ENCODE measurements at places on chromosomes 4 and X. TPM values are rescaled to one million over a fixed set of nuclear protein-coding genes. Genes with fewer than 3 reads are reported as not detected.
A peak's percentile ranks its signal among the peaks of the same experiment; 100 is the strongest.

The GAGE12H gene
- polyA plus RNA-seq, result not detected

The PCDH7 gene
- not detected for polyA plus RNA-seq

The MAOB gene
- 19.0 TPM for polyA plus RNA-seq

The GUCY1B1 gene
- polyA plus RNA-seq, result not detected

The FAM149A gene
- not detected for polyA plus RNA-seq

The TASL gene
- polyA plus RNA-seq, result not detected

The CHRNA9 gene
- polyA plus RNA-seq, result not detected

The CTAG1A gene
- not detected for polyA plus RNA-seq

GRCh38 chr4:10656988-10657387, 27.6 kb downstream of the CLNK start:
- no peak for DNase-seq

- DNase-seq, result peak; percentile 5
Observed at GRCh38 chr4:52799813-52800212, 48.6 kb upstream of the ERVMER34-1 start.

DNA sequence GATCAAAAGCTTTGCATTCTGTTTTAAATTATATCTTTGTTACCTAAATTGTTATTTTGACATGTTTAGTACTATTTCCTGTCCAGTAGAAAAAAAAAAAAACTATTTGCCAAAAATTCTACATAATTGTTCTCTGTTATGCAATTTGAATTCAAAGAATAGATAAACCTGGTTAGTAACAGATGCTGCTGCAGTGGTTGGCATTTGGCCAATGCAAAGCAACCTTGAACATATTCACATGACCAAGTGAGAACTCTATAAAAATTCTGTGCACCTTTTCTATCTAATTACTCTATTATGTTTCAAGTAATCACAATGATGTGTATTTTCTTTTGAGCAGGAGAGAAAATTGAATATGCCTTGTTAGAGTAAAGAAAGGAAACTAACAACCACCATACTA, 1473.4 kb downstream of the RPA4 start:
- no peak for DNase-seq

GRCh38 chrX:126551306-126551705, 1.3 kb downstream of the DCAF12L1 start:
- no peak for DNase-seq

DNA sequence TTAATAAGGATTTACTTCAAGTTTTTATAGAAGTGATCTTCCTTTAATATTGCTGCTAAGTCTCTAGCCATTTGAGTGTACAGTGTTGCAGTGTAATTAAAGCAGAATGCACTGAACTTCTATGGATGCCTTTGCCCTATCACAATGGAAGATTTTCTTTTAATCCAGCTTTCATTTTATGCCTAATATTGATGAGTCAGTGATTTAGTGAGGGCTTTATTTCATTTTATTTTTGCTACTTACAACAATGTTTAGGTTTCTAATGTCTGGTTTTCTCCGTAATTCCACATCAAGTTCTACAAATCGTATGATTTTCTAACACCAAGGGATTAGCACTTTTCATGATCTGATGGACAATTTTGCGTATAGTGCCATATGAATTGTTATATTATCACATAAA, 504.1 kb downstream of the PCDH11X start:
- no peak for DNase-seq

- DNase-seq, result no peak
Observed at GRCh38 chrX:124530803-124531202, 184.4 kb downstream of the SH2D1A start.

DNA sequence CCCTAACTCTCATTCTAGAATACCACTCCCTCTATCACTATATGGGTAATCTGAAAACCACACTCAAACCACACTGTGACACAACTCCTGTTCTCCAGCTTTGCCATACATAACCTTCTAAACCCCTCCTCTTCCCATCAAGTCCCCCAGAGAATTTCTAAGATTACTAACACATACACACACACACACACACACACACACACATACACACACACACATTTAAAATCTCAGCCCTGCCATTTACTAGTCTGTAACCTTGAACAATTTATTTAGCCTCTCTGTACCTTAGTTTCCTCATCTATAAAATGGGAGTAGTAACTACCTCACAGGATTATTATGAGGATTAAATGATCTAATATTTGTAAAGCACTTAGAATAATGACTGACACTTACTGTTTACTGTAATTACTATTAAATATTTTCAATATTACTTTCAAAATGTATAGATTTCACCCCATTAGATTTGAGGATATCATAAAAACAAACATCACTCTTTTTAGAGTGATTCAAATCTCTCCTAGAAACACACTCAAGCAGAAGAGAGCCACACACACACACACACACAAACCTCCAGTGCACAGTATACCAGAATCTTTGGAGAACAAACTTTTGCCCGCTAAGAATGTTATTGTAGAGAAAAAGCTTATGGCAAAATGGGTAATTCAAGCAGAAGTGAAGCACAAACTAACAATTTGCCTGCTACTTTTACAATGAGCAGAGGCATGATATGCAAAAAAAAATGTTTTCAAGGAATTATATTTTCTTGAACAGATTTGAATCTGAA, 3.8 kb downstream of the ANKRD50 start:
- no peak for DNase-seq

- peak; percentile 18 for DNase-seq
Observed at GRCh38 chr4:119209077-119209476, 3.4 kb upstream of the USP53 start.

DNA sequence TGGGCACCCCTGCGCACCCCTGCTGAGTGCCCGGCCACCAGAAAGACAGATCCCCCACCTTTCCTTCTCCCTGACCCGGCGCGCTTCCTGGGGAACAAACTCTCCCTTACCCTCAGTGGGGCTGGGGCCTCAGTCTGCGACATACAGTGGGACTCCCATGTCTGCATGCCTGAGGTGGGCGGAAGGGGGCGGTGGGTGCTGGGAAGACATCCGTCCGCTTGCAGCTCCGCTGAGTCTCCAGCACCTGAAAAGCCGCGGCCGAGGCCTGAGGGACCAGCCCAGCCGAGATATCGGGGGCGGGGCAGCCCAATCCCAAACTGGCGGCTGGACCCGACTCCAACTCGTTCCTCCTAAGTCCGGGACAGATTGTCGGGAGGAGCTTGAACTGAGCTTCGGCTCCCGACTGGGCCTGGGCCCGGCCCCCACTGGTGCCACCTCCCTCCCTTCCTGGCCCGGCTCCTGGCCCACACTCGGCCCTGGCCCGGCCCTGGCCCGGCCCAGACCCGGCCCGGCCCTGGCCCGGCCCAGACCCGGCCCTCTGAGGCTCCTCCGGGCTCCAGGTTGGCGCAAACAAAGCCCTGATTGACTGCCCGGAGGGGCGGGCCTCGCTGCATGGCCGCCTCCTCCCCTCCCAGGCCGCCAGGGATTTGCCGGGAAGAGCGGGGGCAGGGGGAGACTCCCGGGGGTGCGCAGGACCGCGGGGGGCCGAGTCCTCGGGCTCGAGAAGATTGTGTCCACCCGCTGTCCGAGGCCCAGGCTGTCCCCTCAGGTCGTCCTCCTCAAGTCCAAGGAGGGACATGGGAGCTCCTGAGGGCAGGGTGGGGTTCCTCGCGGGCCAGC, 877 bp upstream of the SLC16A2 start:
- no peak for DNase-seq

DNA sequence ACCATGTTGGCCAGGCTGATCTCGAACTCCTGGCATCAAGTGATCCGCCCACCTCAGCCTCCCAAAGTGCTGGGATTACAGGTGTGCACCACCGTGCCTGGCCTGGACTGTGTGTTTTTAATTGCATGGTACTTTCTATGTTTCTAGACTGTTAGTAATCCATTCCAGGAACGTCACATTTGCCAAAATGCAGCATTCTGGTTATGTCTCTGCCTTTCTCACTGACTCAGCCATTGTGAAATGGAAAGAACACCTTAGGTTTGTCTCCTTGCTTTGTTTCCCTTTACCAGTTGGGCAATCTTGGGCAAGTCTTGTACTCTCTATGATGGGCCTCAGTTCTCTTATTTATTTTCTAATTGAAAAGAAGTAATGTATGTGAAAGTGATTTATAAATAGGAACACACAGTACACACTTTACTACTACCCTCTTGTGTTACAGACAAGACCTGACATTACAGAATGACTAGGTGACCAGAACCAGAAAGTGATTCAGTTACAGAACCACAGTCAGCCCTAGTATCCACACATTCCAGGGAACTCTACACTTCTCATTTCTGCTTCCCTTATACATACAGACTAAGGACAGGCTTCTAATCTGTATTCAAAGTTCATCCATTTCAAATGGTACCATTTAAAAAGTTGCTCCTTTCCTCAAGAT, 187.1 kb downstream of the MGST2 start:
- no peak for DNase-seq

DNA sequence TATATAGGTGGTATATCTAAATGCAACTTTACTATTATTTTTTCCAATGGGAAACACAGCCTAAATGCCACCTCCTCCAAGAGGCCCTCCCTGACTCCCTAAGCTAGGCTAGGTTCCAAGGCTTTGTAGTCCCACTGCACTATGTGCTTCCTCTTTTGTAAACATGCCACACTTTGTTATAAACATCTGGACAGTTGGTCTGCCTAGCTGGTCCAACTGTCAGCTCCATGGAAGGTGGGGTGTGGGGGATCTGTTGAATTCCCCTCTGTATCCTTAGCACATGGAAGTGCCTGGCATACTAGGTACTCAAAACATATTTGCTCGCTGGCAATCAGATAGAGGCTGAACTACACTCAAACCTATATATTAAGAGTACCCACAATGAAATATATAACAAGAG, 63.4 kb downstream of the SLC9A7 start:
- DNase-seq, result no peak

- DNase-seq, result no peak
Observed at GRCh38 chrX:101774340-101774739, 114.7 kb upstream of the ARMCX2 start.

GRCh38 chrX:136397001-136397400, 90.7 kb upstream of the BRS3 start:
- DNase-seq, result peak; percentile 0

DNA sequence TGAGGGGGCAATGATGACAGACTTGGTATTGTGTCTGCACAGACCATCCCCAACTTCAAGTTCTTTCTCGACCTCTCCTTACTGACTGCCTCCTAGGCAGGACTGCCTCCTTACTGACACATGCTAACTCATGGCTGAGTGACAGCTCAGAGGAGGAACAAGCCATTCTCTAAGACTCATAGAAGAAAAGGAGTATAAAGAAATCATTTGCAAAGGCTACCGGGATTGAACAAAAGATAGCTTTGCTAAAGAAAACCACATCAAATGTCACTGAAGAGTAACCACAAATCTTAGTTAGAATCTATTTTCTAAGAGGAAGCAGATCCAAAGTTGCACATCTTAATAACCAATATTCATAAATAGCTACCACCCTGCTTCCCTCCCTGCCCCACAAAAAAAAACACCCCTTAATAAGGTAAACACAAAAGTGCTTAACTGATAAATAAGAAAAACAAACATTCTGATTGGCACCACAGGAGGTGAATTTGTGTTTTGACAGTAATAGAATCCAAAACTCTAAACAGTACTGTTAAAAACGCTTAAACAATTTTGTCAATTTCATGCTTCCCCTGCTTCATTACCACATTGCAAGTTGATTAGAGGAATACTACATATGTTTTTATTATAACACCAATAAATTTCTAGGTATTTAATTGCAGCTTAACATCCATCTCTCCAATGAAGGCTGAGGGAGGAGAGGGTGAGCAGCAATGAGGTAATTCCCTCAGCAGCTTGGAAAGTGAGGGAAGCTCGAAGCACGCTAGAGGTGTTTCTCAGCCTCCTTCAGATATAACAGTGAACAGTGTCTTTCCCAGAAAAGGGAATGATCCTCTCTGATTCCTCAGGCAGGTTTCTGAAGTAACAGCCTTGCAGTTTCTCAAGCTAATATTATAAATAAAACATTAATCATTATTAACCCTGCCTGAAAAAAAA, 160.0 kb downstream of the HNRNPD start:
- no peak for DNase-seq

DNA sequence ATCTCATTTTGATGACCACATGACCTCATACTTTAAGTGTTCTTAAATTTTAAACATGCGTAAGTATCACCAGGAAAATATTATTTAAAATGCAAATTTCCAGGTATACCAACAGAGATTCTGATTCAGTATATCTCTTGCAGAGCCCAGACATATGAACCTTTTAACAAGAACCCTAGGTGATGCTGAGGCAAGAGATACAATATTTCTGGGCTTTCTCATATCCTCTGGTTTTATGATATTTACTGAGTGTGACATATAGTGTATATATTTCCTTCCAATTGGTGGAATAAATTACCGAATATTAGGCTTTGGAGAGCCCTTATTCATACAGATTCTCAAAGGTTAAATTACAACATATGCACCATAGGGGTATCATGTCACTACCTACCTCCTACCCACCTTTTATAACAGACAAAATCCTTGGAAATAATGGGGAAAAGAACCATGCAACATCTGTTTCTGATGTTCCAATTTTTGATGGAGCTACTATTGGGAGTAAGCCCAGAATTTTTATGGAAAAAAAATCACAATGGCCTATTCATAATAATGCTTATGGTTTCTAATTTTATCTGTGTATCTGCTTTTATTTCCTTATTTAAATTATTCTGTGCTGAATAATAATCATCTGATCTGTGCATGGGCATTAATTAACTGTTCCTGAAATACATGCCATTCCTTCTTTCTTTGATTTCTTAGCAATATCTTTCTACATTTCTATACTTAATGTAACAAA, 27.1 kb downstream of the KCTD8 start:
- DNase-seq, result no peak

DNA sequence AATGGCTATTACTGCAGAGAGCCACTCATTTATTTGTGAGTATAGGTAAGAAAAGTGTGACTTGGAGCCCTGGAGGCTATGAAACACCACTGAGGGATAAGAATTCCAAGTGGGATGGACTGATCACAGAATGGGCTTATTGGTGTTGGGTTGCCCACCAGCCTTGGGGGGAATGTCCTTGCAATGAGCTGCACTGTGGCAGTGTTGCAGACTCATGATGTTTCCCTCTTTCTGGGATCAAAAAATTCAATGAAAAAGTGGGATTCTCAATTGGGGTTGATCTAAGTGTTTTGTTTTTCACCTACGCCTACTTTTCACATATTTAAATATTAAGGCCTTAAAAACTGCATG, 1024.5 kb upstream of the PCDH10 start:
- no peak for DNase-seq

DNA sequence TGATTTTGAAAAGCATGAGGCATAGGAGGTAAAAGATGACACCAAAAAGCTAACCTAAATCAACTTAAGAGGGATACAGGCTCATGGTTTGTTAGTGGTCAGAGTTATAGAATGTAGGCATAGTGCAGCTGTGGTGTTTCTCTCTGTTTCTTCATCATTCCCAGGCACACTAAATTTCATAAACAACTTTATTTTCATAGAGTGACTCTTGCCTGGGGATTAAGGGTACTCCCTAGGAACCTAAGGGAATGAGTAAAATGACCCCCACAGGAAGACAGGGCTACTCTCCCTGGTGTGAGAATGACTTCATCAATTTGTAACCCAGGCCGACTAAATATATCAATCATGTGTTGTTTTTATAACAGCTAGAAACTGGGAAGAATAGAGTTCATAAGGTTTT, 11.1 kb downstream of the FABP2 start:
- no peak for DNase-seq
